ENCODE measurements at places on chromosomes 6 and 20. TPM values are rescaled to one million over a fixed set of nuclear protein-coding genes. Genes with fewer than 3 reads are reported as not detected.

The SCRT2 gene
- total RNA-seq: not detected

The NKAIN2 gene
- total RNA-seq: not detected

DNA sequence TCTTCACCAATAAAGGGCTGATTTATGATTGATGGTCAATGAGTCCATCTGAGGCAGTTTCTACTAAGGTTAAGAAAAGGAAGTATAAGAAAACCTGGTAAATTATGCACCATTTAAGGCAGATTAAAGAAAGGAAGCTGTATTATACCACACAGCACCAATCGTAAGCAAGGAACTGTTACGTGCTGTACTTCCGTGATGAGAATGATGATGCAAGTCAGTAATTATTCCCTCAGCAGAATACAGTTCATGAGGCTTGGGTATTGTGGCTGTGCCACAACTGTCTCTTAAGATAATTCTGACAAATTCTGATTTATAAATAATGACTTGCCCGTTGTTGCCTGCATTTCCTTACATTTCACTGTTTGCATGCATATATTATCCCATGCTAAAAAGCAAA lies 699.0 kb downstream of the HDGFL1 start:
- no peak for DNase-seq

The CYP39A1 gene
- total RNA-seq: 0.84 TPM

- peak; percentile 99 for DNase-seq
These were observed 16.5 kb downstream of the MTHFD1L start for GRCh38 chr6:150881911-150882481.
